T-helper 1 cell (primary cell): ENCODE measurements at places on chromosomes 1 and 21.

DNA sequence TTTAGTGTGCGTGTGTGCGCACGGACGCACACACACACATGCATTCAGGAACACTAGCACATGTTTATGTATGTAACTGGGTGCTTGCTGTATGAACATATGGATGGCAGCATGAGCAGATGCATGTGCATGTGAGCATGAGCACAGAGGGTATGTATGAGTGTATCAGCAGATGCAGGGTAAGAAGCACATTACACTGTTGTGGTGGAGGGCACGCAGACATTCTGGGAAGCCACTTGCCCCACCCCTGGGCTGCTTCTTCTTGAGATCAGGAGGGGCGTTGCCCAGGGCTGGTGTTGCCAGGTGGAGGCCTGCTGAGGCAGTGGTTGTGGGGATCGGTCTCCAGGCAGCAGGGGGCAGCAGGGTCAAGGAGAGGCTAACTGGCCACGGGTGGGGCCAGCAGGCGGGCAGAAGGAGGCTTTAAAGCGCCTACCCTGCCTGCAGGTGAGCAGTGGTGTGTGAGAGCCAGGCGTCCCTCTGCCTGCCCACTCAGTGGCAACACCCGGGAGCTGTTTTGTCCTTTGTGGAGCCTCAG, 3.9 kb upstream of the P3R3URF start:
- DNase-seq = no peak

GRCh38 chr1:21906173-21907078, 30.7 kb downstream of the HSPG2 start:
- no peak for DNase-seq

GRCh38 chr1:78475888-78476610, 14.7 kb upstream of the PTGFR start:
- no peak for DNase-seq

DNA sequence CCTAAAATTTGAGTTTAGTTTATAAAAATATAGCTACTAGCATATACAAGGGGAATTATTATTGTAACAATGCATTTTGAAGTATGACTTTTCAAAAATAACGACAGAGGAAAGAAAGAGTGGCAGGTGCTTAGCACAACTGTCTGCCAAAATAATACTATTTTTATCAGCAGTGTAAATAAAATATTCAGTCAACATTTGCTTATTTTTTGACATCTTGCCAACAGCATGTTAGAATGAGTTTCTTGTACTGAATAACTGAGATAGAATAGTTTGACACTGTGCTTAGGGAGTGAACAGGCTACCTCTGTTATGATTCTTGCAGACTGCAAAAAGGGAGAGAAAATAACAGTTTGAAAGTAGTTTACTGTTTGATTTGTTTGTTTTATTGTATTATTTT, 909.8 kb downstream of the BRINP3 start:
- no peak for DNase-seq

DNA sequence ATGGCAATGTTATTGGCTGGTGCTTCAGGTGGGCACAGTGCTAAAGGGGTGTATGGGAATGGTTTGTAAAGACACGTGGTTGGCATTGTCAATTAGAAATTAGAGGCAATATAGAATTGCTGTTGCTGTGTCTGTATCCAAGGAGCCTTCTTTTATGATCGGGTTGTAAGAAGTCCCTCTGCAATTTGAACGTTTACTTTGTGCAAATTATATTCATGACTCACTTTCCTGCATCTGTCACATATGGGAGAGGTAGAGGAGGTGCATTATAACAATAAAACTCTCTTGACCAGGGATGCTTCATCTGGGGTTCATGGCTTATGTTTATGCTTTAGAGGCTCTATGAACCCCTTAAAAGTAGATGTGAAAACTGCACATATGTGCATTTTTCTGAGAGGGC, 130.4 kb upstream of the DNAH14 start:
- DNase-seq = no peak

- no peak for DNase-seq
Measured at GRCh38 chr1:223201967-223202366, 58.9 kb upstream of the TLR5 start.

- no peak for DNase-seq
Measured at GRCh38 chr21:15373941-15374340, 309.1 kb upstream of the NRIP1 start.

- no peak for DNase-seq
Measured at GRCh38 chr1:59730759-59731478, 83.8 kb upstream of the HOOK1 start.
